Activated T-helper 2 cell treated with anti-CD3 and anti-CD28 coated beads, Interferon-gamma antibody, Interleukin-2, Interleukin-4, amounts not matched to agents 10 μg/mL and 5 μg/mL and 100 μg/mL, durations not matched to agents 14 hours and 24 hours and 36 hours (primary cell): ENCODE measurements at places on chromosomes 2 and 18. TPM values are rescaled to one million over a fixed set of nuclear protein-coding genes. Genes with fewer than 3 reads are reported as not detected.

DNA sequence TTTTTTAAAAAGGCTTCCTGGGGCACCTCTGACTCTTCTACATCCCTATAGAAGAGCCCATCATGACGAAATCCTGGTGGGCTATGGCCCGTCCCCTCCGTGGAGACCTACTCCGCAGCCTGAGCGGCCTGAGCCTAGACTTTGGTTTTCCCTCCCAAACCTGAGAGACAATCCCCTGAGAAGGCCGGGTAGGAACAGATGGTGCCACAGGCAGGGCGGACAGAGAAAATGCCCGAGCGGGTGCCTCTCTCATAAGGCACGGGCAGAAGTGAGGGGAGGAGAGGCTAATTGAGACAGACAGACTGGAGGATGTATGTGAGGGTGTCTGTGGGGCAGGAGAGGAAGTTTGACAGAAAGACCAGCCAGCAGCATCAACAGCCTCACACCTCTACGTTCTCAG, 20.2 kb upstream of the SFXN5 start:
- DNase-seq: no peak

- DNase-seq: no peak
These were observed 98.9 kb upstream of the MAPRE2 start for GRCh38 chr18:34942276-34942675.

DNA sequence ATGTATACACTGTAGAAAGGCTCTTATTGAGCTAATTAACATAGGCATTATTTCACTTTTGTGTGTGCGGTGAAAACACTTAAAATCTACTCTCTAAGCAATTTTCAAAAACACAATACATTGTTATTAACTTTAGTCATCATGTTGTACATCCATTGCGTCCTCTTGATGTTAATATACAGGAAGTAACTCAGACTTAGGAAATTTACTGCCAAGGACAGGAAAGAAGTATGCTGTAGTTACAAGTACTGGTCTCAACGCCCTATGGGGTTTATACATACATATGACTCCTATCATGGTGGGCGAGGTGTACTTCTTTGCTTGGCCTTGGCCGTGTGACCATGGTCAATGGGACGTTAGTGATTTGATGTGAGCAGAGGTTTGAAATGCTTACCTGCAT, 15.5 kb downstream of the SCTR start:
- no peak for DNase-seq

GRCh38 chr18:76420898-76421684, 74.0 kb downstream of the ZNF516 start:
- no peak for DNase-seq

DNA sequence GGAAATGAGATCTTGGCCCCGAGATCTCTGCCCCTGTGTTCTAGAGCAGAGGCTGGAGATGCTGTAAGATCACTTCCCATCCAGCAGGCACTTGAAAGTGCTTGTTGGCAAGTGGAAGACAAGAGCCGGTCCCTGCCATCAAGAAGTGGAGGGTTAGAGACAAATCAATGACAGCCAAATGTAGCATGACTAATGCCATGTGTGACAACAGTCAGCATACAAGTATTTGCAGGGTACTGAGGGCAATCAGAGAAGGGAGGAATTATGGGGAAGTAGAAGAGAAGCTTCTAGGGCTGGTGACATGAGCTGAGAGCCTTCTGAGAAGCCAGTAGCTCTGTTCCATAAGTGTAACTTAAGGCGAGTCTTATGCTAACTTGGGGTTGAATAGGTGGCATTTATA, 58.6 kb downstream of the TMEM17 start:
- no peak for DNase-seq

DNA sequence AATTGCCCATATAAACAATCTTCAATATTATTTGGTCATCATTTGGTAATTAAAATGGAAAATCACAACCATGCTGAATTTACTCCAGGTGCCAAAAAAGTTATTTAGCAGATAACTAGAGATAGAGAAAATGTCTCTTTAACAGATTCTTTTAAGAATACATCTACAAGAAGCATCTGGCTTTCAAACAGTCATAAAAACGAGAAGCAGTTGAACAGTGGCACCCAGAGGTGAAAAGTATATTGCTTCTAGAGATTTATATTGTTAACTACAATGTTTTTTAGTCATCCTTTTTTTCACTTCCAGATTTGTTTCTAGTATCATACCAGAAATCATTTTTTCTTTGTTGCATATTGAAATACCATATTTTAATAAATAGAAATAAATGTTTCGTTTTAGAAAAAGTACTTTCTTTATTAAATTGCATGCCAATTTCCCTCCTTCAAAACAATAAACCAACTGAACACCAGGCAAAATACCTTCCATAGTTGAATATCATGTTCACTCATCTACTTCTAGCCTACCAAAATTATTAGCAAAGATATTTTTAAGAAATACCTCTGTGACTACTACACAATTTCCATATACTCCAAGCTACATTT, 65.4 kb upstream of the HNRNPA3 start:
- no peak for DNase-seq

- DNase-seq: no peak
These were observed 25.7 kb downstream of the BCL11A start for GRCh38 chr2:60527762-60528161.

GKN2 gene
- total RNA-seq: not detected in 2 replicates

MARCHF4 gene
- not detected in 2 replicates for total RNA-seq

FEV gene
- not detected in 2 replicates for total RNA-seq

OSR1 gene
- not detected in 2 replicates for total RNA-seq

CASP10 gene
- total RNA-seq: 14.3 and 17.3 TPM in 2 replicates
